ENCODE measurements at places on chromosomes 1 and 21. TPM values are rescaled to one million over a fixed set of nuclear protein-coding genes. Genes with fewer than 3 reads are reported as not detected.

CFAP107 gene
- total RNA-seq: not detected

EVI5 gene
- 52.6 TPM for total RNA-seq

GJA9 gene
- total RNA-seq: not detected

KISS1 gene
- not detected for total RNA-seq

FCRL1 gene
- not detected for total RNA-seq

ADAMTSL4 gene
- 2.6 TPM for total RNA-seq

- no peak for DNase-seq
Measured at GRCh38 chr1:24737368-24738117, 7.7 kb upstream of the CLIC4 start.

- DNase-seq: peak; percentile 94
Measured at GRCh38 chr1:234772345-234773147, 162.6 kb upstream of the IRF2BP2 start.

DNA sequence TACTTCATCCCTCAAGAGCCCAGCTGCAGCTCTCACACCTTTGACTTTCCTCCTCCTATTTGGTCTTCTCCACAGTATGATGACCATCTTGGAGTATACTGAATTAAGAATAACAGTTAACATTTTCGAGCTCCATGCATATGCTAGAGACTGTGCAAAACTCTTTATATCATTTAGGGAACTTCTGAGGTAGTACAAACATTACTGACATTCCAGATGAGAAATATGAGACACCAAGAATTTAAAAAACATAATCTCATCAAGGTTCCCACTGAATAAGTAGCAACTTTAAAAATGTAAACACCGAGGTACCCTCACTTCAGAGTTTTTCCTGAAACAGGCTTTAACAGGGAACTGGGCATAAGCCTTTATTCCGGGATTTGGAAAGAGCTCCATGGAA, 22.7 kb downstream of the FMO3 start:
- no peak for DNase-seq

DNA sequence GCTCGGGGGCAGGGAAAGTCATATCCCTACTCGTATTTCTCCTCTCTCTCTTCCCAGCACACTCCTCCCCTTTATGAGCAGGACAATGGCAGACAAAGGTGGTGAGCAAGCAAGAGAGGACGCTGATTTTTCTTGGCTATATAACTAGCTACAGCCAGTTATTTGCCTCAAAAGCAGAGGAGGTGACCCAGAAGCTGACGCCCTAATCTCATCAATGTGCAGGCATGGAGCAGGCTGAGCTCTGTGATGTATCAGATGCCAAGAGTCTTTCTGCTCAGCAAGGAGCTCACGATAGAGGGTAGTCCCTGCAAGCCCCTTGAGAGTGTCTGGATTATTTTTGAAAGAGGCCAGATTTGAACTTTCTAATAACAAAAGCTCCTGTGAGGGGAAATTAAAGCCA, 75.5 kb downstream of the ASTN1 start:
- no peak for DNase-seq

- no peak for DNase-seq
Measured at GRCh38 chr21:29382030-29382654, 83.4 kb downstream of the BACH1 start.

DNA sequence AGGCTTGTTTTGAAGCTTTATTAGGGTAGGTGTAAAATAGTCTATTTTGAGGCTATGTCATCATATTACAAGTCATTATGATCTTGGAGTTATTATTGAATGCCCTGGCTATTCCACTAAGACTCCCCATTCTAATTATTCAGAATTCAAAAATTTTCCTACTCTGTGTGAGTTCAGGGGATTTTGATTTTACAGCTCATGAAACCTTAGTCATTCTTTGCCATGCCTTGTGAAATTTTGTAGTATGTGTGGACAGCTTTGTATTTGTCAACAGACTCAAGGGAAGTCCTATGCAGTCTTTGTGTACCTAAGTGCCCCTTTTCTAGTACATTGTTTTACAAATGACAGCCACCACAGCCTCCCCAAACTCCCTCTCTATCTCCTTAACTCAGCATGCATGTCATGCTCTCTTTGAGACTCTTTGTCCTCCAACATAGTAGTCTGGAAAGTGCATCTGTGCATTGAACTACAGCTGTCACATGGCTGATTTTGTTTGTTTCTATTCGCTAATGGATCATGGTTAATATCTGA, 28.0 kb downstream of the CD1D start:
- DNase-seq: no peak

DNA sequence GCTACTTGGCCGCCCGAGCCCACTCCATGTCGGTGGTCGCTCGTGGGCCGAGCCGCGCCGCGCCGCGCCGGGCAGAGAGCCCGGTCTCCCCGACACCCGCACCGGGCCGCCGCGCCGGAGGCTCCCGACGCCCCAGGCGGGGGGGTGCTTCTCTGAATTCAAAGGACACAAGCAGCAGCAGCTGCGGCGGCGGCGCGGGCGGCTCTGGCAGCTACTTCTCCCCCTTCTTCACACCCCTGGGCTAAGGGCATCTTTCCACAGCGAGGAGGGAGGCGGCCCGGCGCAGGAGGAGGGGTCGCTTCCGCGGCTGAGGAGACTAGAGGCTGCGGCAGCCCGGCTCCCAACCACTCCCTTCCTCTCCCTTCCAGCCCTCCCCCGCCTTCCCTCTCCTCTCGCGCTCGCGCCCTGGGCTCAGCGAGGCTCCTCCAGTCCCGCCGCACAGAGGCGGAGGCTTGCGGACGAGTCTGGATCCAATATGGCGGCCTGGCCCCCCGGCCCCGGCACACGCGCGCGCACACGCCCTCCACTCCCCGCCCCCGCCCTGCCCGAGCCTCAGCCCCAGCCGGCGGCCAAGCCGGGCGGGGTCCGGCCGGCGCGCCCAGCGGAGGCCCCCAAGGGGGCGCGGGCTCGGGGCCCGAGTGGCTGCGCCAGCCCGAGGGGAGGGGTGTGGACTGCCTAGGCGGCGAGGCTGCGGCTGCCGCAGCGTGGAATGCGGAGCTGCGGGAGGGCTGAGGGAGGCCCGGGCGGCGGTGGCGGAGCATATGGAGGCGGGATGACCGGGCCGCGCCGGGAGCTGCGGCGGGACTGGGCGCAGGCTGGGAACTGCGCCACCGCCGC, at the start of gene CDC42BPA:
TSS of gene CDC42BPA (minus strand) at position 477 of the 837 bp plus-strand sequence. CDS start 1,310 bp downstream, outside the sequence.
- peak; percentile 96 for DNase-seq

DNA sequence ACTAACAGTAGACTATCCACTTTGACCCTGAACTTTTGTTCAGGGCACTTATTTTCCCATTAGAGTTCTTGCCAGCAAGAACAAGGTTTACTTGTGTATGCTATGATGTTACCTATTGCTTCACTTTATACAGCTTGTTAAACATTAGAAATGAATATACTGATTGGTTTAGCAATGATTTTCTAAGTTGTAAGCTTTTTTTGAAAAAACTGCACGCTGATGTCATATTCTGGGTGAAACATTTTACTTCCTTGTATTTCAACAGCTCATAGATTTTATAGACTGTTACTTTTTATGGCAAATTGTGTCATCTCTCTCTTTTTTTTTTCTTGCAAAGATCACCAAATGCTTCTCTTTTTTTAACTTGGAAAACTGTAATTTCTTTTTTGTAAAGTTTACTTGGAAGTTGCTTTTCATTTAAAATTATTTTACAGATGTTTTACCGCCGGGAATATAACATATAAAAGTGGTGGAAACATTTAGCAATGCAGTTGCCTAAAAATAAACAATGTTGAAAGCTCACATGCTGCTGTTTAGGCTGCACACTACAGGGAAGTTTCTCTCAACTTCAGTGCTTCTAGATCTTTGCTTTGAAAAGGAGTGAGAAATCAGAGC, 215.3 kb upstream of the NFIA start:
- no peak for DNase-seq

DNA sequence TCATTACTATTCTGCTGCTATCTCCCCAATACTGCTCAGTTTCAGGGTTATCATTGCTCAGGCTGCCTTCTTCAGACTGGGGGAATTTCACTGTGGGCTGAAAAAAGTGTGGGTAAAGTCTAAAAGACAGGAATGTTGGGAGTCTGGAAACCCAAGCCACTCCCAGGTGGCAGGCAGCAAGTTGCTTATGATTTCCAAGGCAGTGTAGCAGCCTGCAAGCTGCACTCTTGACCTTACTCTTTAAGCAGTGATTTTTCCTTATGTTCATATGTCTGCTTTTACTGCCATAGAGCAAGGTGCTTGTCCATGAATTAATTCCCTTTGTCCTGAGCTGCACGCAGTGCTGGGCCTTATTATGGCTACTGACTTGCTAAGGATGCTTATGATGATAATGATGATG, 53.1 kb downstream of the PHC2 start:
- DNase-seq: no peak

DNA sequence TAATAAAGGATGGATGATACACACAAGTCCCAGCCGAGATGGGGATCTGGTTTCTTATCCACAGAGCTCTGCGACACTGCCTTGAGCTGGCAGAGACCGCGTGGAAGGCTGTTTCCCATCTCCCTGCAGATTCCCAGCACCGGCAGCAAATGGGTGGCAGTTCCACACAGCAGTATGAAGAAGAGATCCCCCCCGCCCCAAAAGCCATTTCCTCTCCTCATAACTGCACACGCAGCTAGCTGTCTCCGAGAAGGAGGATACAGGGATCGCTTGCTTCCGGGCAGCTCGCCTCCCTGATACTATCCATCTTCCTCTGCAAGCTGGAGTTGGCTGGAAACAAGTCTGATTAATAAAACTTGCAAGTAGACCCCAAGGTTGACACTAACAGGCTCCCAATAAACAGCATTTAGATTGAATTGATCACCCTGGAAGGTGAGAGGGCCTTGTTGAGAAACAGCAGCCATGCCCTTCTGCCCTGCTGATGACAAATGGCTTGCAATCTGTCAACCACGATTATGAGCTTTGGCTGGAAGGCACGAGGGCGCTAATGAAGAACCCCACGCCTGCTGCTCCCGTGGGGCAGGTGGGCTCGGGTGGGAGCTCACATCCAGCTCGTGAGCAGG, 642.3 kb downstream of the AJAP1 start:
- DNase-seq: no peak

DNA sequence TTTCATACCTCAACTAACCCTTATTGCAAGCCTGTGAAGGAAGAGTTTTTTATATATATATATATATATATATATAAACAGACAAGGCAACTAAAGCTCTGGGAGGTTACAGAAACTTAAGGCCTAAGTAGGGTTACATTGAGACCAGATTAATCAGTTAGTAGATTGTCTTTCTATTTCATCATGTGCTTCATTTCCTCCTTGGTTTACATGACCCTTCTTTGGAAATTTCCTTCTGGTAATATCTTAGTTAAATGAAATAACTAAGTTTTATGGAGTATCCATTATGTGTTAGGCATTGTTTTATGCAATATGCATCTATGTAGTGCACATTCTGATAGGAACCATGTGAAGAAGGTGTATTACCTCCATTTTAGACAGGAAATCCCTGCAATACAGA, 112.7 kb downstream of the FGGY start:
- DNase-seq: no peak

DNA sequence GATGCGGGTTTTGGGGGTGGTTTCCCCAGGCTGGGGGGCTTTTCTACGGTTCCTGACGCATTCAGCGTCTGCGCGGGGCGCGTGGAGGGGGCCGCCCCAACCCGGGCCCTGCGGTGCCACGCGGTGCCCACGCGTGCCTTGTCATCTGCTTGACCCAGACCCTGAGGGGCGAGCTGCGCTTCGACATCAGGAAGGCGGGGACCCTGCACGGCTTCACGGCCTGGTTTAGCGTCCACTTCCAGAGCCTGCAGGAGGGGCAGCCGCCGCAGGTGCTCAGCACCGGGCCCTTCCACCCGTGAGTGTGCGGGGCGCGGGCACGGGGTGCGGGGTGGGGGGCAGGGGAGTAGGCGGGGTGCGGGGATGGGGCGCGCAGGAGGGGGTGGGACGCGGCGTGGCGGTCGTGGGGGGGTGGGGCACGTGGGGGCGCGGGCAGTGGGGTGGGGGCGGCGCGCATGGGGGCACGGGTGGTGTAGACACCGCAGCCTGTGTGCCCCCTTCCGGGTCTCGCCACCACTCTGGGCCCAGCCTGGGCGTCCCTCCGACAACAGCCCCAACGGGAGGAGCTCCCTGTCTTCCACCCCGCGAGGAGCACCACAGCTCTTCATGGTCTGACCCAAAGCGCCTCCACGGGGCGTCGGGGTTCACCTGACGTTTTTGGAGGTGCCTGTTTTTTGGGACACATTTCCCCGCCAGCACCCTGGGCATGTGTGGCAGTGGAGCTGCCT, 26.3 kb downstream of the PRMT2 start:
- no peak for DNase-seq

GRCh38 chr1:18100491-18101063, 7.0 kb upstream of the IGSF21 start:
- no peak for DNase-seq
